Mesenteric fat pad (tissue), 1 donor: ENCODE measurements at places on chromosomes 7 and 10. TPM values are rescaled to one million over a fixed set of nuclear protein-coding genes. Genes with fewer than 3 reads are reported as not detected.

The MET gene
- 18.4 TPM for total RNA-seq

The TRPV5 gene
- total RNA-seq = not detected

The PRPS1L1 gene
- not detected for total RNA-seq

The NPY gene
- not detected for total RNA-seq

The CLCN1 gene
- 0.22 TPM for total RNA-seq

The ZNF282 gene
- 19.1 TPM for total RNA-seq

The EPHA1 gene
- total RNA-seq = 0.22 TPM

The CDK1 gene
- 0.45 TPM for total RNA-seq

The PLXNA4 gene
- total RNA-seq = 133 TPM

The LRRC4 gene
- 6.5 TPM for total RNA-seq

The EGR2 gene
- total RNA-seq = 21.1 TPM

The RTKN2 gene
- total RNA-seq = 0.06 TPM

The DBNL gene
- 99.0 TPM for total RNA-seq

The DEPP1 gene
- 566 TPM for total RNA-seq

The PALD1 gene
- total RNA-seq = 7.6 TPM
